ENCODE measurements at places on chromosomes 5 and 9.
A peak's percentile ranks its signal among the peaks of the same experiment; 100 is the strongest.

DNA sequence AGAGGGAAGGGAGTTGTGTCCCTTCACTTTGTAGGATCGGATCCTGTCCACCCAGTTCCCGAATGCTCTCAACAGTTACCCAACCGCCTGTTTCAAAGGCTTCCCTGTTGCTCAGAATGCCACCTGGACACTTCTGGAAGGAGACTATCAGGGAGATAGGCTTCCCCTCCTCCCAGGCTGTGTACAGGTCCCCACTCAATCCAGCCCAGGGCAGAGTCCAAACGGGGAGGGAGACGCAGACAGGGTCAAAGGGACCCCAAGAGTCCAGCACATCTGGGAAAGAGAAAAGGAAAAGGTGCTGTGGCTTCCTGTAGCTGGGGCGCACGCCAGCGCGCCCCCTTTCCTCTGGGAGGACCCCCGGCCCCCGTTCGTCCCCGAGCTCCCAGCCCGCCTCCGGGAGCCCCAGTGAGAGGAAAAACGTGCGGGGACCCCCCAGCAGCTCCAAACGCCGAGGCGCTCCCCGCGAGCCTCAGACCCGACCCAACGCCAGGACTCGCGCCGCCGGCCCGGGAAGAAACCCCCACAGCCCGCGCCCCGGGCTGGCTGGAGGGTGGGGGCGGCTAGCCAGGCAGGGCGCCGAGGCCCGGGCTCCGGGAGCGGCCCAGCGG lies 640 bp downstream of the SURF4 start:
- DNase-seq, result peak; percentile 53

GRCh38 chr9:70052768-70053167 lies 9.1 kb downstream of the MAMDC2 start:
- peak; percentile 62 for DNase-seq

GRCh38 chr5:6527749-6528455 lies 79.2 kb downstream of the UBE2QL1 start:
- DNase-seq, result no peak

DNA sequence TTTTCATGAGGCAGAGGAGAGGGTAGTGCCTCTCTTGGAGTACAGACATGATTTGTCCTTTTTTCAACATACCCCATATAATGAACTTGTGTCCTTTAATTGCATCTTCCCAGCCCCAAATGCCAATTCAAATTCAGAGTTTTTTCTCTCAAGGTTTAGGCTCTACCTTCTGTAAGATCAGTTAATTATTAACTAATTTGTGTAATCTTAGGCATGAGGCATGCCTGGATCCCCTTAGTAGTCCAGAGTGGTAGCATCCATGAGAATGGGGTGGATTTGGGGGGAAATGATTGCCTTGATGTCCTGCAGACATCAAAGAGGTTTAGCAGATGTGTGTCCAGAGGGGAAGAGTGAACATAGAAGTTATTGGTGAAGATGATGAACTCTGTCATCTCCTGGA lies 533.3 kb downstream of the LRRC70 start:
- DNase-seq, result no peak

GRCh38 chr5:139845846-139846681 lies 50.5 kb downstream of the PSD2 start:
- DNase-seq, result peak; percentile 60

- DNase-seq, result no peak
Measured at GRCh38 chr5:78813286-78813685, 164.7 kb upstream of the LHFPL2 start.

DNA sequence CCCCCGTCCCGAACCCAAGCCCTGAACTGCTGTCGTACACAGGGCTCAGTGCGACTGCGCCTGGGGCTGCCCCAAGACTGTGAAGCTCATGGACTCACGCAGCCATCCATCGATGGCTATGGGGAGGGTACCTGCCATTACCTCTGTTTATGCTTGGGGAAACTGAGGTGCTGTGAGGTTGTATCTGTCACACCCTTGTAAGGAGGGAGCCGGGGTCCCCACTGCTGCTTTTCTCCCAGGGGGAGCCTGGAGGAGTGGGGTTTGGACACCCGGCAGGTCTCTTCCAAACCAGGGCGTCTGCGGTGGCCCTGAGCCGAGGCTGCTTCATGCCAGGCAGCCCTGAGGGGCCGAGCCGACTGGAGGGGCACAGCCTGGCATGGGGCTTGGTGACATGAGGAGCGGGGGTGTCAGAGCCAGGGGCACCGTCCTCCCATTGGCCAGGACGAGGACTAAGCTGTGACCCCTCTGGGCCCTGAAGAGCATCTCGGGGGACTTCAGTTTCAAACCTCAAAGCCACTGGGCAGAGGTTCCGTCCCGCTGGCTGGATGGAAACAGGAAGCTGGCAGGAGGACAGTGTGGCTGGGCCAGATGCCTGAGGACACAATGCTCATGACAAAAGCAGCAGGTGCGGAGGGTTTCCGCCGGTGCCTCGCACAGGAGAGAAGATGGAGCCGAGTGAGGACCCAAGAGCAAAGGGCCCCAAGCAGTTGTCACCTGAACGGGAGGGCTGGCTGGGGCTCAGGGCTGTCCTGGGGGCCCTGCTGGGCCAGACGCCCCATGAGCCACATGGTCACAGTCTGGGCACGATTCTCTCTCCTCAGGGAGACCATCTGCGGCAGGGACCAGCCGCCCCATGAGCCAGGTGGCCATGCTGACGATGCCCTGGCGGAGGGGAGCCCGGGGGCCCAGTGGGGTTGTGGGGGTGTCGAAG lies 54.4 kb upstream of the EXOC3 start:
- no peak for DNase-seq

DNA sequence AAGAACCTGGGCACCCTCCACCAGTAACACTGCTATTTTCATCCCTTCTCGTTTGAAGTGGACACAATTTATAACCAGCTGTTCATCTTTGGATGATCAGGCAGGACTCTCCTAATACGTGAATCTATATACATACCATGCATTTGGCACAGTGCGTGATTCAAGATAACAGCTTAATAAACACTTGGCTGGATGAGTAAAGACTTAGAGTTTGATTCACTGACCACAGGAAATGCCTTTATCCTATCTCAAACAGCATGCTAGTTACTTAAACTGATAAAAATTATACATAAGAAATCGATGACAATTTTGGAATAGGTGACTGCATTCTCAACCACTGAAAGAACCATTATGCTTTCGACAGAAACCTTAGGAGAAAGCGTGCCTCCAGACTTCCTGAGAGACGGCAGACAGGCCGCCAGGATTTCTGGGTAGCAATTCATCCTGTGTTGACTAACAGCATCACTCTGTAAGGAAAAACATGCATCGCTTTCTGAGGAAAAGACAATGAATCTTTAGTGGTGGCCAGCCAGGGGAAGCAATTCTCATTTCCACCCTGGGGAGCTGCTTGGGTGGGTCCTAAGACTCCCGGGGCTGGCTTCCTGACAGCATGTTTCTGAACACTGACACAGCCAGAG lies 9.7 kb downstream of the MRPL36 start:
- DNase-seq, result no peak

DNA sequence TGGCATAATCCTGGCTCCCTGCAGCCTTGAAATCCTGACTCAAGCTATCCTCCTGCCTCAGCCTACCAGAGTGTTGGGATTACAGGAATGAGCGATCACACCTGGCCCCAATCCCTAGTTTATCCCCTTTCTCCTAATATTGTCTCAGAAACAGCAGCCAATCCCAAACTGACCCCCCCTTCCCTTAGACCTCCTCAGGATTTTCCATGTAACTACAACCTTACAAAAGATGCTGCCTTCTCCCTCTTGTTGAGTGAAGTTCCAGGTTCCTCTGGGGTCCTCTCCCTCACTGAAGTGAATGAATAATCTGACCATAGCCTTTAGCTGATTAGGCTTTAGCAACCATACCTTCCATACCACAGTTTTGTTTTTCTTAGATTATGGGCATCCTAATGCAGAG lies 25.9 kb upstream of the MSANTD3 start:
- no peak for DNase-seq

DNA sequence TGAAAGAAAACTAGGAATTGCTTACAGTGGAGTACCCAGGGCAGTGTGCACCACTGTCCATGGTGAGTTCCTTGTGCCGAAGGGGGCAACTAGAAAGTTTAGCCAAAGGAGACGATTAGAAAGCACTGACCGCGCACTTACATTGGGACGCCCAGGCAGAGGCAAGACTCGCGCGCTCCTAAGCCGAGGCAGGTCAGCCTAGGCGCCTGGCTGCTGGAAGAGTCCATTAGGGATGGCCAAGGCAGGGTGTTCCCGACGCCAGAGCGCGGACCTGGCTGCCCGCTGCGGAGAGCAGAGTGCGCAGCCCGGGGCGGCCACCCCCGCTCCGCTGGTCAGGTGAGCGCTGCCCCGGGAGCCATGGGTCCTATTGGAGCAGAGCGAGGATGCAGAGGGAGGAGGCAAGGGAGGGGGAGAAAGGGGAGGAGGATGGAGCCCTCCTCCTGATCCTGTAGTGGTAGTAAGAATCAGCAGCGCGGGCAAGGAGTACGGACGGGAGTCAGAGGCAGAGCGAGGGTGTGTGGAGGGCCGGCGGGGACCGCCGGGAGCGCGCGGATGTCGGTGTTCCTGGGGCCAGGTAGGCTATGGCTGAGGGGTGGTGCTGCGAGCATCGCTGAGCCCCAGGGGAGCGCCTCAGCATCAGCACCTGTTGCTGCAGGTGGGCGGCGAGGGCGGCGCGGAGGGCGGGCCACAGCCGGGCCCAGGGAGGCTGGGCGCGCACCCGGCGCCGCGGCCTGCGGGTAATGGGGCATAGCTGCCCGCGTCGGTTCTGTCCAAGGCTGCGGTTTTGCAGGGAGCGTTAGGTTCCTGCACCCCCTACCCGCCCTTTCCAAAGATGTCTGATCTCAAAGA lies at the start of gene ADGRV1:
ADGRV1 (plus strand) TSS at position 454 of the 849 bp plus-strand sequence; CDS start at position 553, 99 bp downstream.
- DNase-seq, result peak; percentile 95

- DNase-seq, result no peak
Measured at GRCh38 chr5:174500636-174501035, 223.7 kb upstream of the MSX2 start.

GRCh38 chr9:108356806-108357205 lies 499.0 kb downstream of the ACTL7B start:
- no peak for DNase-seq

DNA sequence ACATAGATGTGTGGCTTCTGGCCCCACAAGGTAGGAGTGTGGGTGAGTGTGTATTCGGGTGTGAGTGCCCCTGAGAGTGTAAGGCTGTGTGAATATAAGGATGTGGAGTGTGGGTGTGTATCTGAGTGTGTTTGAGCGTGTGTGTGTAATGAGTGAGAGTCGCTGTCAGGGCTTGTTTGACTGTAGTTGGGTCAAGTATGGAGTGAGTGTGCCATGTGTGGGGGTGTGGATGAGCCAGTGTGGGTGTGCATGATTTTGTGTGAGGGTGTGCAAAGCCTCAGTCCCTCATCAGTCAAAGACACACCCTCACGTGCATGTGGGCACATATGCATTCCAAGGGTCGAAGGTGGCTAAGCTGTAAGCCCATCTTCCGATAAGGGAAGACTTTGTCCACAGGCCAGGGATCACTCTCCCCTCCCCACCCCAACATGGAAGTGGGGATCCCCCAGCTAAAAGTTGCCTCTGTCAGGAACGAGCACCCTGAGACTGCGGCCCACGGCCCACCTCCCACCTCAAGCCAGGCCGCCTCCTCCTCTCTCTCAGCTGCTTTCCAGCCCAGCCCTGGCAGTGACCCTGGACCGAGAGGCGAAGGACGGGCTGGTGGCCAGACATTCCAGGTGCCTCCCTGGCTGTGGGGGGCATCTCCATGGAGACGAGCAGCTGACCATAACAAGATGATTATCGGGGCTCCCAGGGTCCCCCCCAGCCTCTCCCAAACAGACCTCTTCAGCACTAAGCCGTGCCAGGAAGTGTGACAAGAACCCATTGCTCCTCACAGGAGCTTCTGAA lies 12.9 kb downstream of the AQP3 start:
- no peak for DNase-seq

DNA sequence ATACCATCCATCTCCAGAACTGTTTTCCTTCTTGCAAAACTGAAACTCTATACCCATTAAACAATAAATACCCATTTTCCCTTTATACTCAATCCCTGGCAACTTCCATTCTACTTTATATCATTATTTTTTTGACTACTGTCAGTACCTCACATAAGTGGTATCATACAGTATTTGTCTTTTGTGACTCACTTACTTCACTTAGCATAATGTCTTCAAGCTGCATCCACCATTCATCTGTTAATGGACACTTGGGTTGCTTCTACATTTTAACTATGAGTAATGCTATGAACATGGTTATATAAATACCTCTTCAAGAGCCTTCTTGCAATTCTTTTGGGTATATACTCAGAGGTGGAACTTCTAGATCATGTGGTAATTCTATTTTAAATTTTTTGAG lies 11.6 kb upstream of the TYRP1 start:
- no peak for DNase-seq

DNA sequence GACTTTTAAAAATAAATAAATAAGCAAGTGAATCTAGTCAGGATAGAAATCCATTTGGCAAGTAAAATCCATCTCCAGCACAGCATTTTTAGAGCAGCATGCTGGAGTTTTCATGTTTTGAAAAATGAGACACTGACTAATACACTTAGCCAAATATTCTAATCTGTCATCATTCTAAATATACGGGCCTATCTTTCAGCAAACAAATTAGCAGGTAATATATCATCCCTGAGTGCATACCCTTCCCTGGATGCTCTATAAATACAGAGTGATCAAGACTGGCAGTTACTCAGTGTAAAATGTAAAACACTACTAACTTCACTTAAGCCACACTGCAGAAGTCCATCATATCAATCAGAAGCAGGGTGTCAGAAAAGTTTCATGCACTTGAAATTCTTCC lies 58.4 kb downstream of the MLLT3 start:
- DNase-seq, result no peak

DNA sequence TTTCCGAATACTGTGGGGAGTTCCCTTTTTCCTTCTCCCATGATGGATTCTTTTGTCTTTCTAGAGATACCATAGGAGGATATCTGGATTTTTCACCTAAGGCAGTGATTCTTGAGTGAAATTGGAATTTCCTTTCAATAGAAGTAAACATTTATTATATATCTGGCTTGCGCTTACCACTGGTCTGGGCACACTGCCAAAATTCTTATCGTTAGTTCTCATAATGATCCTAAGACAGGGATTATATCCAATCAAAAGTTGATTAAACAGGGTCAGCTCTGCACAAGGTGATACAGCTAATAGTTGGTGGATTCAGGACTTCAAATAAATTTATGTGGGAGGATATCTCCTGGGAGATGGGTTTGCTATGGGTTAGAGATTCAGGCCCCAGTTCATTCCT lies 9.6 kb downstream of the TLE4 start:
- DNase-seq, result no peak

DNA sequence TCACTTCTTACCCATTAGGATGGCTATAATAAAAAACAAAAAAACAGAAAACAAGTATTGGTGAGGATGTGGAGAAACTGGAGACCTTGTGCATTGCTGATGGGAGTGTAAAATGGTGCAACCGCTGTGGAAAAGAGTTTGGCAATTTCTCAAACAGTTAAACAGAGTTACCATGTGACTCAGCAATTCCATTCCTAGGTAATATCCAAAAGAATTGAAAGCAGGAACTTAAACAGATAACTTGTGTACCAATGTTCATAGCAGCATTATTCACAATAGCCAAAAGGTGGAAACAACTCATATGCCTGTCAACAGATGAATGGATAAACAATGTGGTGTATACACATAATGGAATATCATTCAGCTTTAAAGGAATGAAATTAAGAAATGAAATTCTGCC lies 28.9 kb downstream of the DCP2 start:
- DNase-seq, result no peak
